T-cell (primary cell): ENCODE measurements at places on chromosomes 7 and 10. TPM values are rescaled to one million over a fixed set of nuclear protein-coding genes. Genes with fewer than 3 reads are reported as not detected.

TMEM196 gene
- total RNA-seq, result not detected

GOLGA7B gene
- 11.5 TPM for total RNA-seq

TMEM106B gene
- 45.9 TPM for total RNA-seq

LBX1 gene
- total RNA-seq, result not detected

ZMIZ2 gene
- 145 TPM for total RNA-seq

GRCh38 chr10:46223626-46224413, 63.0 kb upstream of the ANTXRL start:
- no peaks in the 10 kb centered on the region for H3K27me3 ChIP-seq
- no peak overlapping the region for H3K4me3 ChIP-seq
- H3K36me3 ChIP-seq, result peaks cover 11% of the 10 kb centered on the region

DNA sequence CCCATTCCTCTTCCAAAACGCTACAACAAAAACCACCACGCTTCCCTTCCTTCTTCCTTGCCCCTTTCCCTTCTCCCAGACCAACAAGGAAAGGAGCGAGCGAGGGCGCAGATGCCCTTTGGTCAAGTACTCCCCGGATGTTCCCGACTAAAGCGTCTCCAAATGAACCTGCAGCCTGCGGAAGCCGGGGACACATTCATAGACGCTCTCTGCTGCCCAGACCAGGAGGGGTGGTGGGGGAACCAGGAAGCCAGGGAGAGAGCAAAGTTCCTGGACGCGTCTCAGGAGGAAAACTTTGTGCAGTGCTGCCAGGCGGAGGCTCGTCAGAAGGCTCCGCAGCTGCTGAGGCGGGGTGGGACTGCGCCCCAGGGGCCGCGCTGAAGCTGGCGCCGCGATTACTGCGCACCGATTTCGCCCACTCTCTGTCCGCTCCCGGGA, 754 bp downstream of the SEMA3D start:
- no peak overlapping the region for H3K4me3 ChIP-seq
- H3K4me1 ChIP-seq, result no peaks in the 10 kb centered on the region
- H3K27ac ChIP-seq, result no peak overlapping the region
- H3K36me3 ChIP-seq, result no peaks in the 10 kb centered on the region

DNA sequence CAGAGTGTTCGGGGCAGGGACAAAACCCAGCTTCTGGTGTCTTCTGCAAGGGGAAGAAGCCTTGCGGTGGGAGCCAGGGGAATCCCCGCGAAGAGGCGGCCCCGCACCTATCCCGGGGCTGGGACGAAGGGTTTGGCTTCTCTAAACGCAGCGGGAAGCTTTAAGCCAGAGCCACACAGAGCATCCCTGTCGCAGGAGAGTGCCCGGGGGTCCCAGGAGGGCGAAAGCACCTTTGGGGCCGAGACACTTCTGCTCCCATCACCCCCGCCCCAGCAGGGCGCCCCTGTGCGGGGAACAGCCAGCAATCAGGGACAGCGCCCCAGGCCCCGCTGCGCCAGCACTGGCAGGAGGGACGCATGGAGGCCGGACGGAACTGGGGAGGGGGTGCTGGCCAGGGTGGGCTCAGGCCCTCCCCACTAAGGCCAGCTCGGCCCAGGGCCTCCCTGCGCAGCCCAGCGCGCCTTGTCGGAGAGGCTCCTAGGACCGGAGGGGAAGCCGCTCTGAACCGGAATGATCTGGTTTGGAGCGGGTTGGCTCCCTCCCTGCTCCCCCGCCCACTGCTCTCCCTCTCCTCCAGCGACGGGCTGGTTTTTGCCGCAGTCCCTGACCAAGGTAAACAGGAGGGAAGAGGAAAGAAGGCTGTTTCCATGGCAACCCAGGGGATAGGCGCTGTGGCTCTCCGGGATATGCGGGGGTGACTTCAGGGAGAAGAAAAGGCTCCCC, 63.9 kb downstream of the TMEM209 start:
- no peak for DNase-seq
- peak overlapping the region; percentile 91 for H3K4me3 ChIP-seq
- H3K27ac ChIP-seq, result peak overlapping the region; percentile 79
- H3K4me1 ChIP-seq, result peaks cover 17% of the 10 kb centered on the region
- H3K27me3 ChIP-seq, result no peaks in the 10 kb centered on the region

GRCh38 chr7:28135315-28135714, 45.3 kb downstream of the JAZF1 start:
- no peaks in the 10 kb centered on the region for H3K36me3 ChIP-seq
- no peaks in the 10 kb centered on the region for H3K27me3 ChIP-seq
- H3K4me3 ChIP-seq, result no peak overlapping the region
- H3K4me1 ChIP-seq, result no peaks in the 10 kb centered on the region
- DNase-seq, result no peak
- H3K27ac ChIP-seq, result no peak overlapping the region

DNA sequence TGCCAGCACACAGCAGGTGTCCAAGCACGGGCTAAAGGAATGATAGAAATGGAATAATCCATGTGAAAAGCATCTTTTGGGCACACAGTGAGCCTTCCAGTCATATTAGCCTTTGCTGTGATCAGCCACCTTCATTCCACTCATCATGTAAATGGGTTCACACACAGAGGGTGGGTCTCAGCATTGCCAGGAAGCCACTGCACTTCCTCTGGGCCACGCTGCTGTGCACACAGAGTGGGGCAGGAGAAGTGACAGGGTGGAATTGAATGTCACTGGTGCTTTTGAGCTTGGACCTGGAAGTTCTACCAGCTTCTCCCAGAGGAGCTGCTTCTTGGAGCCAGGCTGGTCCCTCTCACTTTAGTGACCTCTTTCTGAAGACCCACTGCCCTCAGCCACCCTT, 203.5 kb downstream of the USP6NL start:
- no peak overlapping the region for H3K4me3 ChIP-seq
- H3K36me3 ChIP-seq, result no peaks in the 10 kb centered on the region
- H3K27ac ChIP-seq, result peak overlapping the region; percentile 24
- H3K27me3 ChIP-seq, result no peaks in the 10 kb centered on the region

- no peak overlapping the region for H3K4me3 ChIP-seq
- H3K27ac ChIP-seq, result no peak overlapping the region
- H3K4me1 ChIP-seq, result no peaks in the 10 kb centered on the region
These were observed 69.3 kb downstream of the GLI3 start for GRCh38 chr7:42167631-42168236.

DNA sequence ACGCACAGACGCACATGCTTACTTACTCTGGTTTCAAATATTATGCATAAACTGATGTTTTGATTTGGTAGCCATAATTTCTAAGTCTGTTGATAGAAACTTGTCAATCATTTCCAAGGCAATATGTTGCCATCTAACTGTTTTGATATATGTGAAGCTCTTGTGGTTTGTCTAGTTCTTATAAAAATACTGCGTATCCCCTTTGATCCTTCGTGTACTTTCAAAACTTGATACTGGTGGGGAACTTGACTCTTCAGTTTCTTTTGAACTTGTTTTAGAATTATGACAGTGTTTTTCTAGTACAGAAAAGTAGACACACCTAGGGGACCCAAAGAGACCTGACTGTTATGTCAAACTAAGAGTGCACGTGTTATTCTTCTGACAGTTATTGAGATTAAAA, 708.0 kb downstream of the LRMDA start:
- no peak overlapping the region for H3K27ac ChIP-seq
- no peak for DNase-seq
- no peaks in the 10 kb centered on the region for H3K36me3 ChIP-seq

GRCh38 chr7:77393261-77393660, 22.9 kb downstream of the GSAP start:
- H3K27ac ChIP-seq, result no peak overlapping the region
- DNase-seq, result no peak
- H3K27me3 ChIP-seq, result no peaks in the 10 kb centered on the region
- H3K4me3 ChIP-seq, result no peak overlapping the region
- peaks cover 9% of the 10 kb centered on the region for H3K36me3 ChIP-seq
